ENCODE measurements at places on chromosomes 1 and 21.
A peak's percentile ranks its signal among the peaks of the same experiment; 100 is the strongest.

DNA sequence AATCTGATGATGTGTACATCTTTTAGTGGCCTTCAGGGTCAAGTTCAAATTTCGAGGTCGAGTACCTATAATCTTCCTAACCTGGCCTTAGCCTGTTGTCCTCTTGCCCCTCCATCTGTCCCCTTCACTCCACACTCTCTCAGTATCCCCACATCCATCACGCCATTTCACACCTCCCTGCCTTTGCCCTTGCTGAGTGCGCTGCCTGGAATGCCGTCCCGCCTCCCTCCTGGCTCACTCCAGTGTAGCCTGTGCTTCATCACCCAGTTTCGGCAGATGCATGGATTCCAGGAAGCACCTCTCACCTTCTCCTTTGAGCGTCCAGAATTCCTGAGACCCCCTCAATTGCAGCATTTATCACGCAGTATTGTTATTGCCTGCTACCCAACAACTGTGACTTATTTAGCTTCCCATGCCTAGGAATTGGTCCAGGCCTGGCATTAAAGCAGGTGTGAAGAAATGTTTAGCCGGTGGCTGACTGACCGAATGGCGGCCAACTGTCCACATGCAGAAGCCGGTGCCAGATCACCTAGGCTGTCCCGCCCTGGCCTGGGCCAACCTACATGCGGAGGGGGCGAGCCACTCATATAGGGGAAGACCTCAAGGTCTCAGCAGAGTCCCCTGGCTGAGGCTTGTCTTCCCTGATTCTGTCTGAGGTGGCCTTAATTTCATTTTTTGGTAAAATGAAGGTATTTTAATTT is 34.5 kb downstream of the MYOM3 start:
- DNase-seq, result no peak

- DNase-seq, result no peak
Measured at GRCh38 chr1:5874416-5875110, 117.7 kb downstream of the NPHP4 start.

- no peak for DNase-seq
Measured at GRCh38 chr1:230345139-230345885, 80.8 kb downstream of the PGBD5 start.

GRCh38 chr21:43932005-43932404 is 67.0 kb downstream of the AGPAT3 start:
- DNase-seq, result no peak

DNA sequence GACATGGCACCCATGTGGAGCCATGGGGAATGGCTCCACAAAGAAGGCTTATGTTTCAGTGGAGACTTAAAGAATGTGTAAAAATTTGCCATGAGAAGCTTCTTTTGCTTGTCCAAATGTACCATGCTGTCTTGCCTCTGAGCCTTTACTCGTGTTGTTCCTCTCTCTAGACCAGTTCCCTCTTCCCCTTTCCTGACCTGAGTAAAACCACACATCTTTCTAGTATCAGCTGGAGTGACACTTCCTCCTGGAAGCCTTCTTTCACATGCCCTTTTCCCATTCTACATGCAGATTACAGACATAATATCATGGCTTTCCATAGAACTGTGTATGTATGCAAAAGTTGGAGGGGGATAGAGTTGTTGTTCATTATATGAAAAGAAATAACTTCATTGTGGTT is 13.6 kb upstream of the GPX7 start:
- DNase-seq, result no peak

DNA sequence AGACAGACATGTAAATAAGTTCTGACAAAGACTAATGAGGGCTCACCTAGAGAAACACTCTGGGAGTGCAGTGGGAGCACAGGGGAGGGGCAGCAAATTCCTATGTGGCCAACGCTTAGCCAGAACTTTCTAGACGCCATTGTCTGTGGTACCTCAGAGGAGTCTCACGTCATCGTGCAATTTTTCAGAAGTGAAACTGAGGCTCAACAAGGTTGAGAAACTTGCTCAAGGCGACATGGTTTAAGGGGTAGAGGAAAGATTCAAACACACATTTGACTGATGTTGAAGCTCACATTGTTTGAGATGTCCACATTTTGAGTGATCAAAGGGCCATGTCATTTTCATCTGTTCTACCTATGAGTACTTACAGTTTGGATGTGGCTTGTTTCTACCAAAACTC is 152.6 kb upstream of the LMO4 start:
- DNase-seq, result no peak

DNA sequence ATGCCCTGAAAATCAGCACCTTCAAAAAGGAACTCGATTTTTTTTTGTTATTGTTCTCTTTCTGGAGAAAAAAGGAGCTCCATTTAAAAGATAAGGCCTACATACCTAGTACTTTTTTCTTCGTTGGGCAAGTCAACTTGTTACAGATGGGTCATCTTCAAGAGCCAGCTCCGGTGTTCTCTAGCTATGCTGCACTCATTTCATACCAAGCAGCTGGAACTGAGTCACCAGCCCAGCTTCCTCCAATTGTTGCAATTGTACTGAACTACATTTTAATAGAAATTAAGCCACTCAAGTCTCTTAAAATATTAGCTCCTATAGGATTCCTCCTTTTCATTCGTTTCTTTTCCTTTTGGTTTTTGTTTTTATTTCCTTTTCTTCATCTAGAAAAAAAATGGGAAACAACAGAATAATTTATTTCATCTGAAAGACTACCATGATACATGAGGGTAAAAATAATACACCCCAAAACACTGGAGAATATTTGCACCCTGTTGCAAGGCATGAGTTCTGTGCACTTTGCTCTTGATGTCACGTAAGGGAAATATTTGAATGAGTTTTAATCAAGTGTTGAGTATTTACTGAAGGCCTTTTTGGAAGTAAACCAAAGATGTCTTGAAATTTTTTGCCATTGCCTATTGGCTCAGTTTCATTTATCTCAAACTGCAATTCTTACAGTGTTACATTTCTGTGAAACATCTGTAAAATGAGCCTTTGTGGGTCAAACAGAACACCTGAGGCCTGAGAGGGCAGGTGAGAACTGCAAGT is 60.5 kb downstream of the CLIC4 start:
- DNase-seq, result no peak

DNA sequence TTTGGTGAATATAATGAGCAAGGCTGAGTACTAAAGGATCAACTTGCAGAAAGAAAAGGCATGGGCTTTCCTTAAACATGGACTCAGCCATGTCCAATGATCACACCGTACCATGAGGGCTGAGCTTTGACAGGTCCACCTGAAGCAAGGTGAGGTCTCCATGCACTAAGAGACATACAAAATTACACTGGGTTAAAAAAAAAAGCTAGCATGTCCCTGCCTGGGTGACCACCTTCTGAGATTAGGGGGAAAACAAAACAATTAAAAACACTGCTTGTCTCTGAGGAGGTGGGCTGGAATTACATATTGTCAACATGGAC is 22.7 kb downstream of the DUSP10 start:
- DNase-seq, result no peak

DNA sequence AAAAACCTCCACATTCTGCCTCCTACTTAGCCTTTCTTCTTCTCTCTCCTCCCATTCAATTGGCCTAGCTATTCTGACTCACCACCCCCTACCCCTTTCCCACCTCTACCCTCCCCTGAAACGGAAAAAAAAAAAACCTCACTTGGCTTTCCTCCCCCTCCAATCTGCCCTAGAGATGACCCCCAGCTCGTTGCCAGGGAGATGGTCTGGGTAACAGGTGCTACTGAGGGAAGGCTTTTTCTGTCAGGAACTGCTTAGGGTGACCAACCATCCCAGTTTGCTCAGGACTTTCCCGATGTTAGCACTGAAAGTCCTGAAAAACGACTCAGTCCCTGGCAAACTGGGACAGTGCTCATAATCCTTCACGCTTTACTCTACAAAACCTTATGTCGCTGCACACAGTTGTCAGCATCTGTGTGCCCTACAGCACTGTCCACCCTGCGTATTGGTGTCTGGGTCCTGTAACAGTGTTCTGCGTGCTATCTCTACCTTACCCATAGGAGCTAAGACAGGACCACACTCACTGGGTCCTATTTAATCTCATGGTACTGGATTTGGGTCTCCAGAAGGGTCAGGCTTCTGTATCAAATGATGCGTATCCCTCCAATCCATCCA is 7.7 kb upstream of the CADM3 start:
- DNase-seq, result no peak

DNA sequence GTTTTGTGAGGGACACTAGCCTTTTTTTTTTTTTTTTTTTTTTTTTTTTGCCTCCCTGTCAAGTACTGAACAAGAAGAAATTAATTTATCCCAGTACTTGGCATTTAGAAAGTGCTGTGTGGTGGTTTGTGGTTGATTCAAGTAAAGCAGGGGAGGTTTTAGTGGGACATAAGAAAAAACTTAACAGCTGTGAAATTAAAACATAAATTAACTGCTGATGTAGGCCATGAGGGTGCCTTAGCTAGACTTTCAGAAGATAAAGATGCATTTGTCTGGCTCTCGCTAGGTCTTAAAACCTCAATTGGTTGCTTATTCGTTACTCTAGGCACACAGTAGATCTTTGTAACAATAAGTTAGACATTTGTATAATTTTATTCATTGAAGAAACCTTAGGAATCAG is 52.3 kb downstream of the SPATA46 start:
- DNase-seq, result no peak

DNA sequence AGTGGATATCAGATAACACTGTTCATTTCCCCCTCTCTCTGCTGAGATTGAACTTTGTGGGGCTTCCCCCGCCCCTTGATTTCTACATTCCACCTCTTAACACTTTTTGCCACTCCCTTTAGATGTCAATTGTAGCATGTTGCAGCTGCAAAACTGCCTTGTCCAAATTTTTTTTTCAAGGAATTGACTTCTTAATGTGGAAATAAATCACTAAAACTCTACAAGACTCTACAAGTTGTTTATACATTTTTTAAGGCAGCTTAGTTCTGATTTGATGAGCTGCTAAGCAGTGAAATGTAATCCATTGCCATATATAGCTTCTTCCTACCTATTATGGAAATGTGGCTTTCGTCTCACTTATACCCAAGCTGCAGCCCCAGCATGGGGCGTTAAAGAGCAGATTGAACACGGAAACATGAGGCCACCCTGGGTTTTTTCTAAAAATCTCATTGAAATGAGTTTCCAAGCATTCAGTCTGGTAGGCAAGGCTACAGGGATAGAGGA is 132.2 kb downstream of the SYT2 start:
- DNase-seq, result peak; percentile 53

- DNase-seq, result no peak
Measured at GRCh38 chr1:98550076-98550475, 111.4 kb upstream of the SNX7 start.

- DNase-seq, result no peak
Measured at GRCh38 chr1:117324357-117324756, 42.9 kb upstream of the MAN1A2 start.

DNA sequence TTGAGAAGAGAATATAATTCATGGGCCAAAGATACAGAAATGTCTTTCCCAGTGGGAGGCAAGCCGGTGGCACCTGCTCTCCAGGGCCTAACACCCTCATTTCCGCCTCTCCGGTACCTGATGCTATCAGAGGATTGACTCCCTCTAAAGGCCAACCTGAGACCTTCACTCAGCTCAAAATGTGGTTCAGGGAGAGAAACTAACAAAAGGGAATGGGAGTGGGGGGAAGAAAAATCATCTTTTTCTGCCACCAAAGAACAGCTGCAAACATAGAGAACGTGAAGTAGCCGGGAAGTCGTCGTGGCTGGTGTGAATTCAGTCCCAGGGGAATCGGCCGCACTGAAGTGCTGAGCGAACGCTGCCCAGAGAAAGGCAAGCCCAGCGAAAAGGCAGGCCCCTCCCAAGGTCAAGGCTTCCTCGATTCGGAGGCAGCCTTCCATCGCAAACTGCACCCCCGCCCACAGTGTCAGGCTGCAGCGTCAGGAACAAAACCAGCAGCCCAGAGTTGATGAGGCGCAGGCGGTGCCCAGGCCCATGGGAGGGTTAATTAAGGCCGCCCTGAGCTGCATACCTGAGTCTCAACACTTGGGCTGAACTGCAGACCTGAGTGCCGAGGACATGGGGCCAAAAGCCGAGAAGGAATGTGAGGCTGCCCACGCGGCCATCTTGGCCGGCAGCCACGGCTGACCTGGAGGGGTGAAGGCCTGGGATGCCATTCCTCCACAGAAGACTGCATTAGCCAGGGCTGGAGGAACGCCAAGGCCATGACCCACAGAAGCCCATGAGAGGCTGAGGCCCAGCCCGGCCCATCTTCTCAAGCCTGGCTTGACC is 160.2 kb downstream of the PSMG1 start:
- peak; percentile 75 for DNase-seq

GRCh38 chr1:223653015-223653414 is 12.5 kb downstream of the CAPN8 start:
- DNase-seq, result no peak

- DNase-seq, result no peak
Measured at GRCh38 chr1:243549108-243549507, 293.3 kb downstream of the SDCCAG8 start.

DNA sequence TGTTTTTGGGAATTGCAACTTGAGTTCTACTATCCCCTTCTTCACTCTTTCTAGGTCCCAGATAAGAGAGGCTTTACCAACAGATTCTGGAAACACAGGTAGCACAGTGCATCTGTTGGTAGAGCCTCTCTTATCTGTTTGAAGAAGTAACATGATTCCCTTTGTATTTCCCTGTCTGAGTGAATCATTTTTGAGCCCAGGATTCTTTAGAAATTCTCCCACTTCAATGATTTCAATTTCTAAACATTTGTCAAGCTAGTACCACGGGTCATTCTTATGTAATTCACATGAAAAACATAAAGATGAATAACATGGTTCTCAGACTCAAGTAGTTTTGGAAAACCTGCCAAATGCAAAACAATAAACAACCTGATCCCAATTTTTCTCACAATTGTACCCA is 72.0 kb upstream of the DUSP10 start:
- DNase-seq, result no peak

DNA sequence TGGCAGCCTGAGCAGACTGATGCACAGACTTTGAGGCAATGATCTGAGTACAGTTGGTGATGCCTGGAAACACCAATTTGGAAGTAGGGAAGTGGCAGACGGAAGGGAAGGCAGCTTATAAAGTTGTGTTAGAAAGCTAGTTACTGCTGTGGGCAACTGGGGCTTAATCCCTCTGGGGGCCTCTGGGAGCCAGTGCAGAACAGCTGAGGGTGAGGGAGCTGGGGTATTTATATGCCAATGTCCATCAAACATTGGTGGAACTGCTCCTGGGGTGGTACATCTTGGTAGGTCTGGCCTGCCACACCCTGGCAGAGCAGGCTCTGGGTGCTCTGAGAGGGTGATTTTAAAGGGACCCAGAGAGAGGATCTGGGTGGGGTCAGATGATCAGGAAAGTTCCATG is 28.1 kb downstream of the TNFRSF8 start:
- DNase-seq, result no peak
